ENCODE measurements at places on chromosomes 3 and 15.

DNA sequence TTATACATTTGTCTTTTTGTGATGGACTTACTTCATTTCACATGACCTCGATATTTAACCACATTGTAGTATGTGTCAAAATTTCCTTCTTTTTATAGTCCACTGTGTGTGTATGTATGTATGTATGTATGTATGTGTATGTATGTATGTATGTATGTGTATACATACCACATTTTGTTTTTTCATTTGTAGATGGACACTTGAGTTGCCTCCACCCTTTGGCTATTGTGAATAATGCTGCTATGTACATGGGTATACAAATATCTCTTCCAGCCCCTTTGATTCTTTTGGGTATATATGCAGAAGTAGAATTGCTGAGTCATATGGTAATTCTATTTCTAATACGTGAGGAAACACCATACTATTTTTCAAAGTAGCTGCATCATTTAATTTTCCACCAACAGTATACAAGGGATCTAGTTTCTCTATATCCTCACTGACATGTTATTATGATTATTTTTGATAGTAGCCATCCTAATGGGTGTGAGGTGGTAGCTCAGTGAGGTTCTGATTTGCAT, 228.2 kb downstream of the OPA1 start:
- no peak for DNase-seq

- DNase-seq, result no peak
Observed at GRCh38 chr15:31346367-31347066, 19.9 kb downstream of the KLF13 start.

DNA sequence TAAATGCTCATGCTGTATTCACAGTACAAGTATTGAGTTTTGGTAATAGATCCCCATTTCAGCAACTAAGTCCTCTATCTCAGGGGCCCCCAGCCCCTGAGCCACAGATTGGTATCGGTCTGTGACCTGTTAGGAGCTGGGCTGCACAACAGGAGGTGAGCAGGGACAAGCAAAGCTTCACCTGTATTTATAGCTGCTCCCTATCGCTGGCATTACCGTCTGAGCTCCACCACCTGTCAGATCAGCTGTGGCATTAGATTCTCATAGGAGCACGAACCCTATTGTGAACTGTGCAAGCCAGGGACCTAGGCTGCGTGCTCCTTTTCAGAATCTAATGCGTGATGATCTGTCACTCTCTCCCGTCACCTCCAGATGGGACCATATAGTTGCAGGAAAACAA, 262.8 kb upstream of the UBE2E2 start:
- no peak for DNase-seq

DNA sequence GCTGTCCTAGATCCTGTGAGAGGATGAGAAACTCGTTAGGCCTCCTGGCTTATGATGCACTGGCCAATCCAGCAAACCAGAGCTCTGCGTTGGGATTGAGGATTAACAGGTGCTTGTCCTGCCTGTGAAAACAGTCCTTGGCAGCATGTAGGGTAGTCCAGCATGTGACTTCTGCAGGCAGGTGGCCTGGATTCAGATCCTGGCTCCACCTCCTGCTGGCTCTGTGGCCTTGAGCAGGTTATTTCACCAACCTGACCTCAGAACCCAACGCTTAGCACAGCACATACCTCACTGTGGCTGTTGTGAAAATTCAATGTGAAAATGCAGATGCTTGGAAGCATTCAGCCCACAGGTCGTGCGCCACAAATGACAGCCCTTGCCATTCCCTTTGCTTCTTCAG, 33.6 kb downstream of the PLA2G4D start:
- DNase-seq, result no peak

- DNase-seq, result no peak
Observed at GRCh38 chr3:47227678-47228077, 54.9 kb downstream of the KIF9 start.

DNA sequence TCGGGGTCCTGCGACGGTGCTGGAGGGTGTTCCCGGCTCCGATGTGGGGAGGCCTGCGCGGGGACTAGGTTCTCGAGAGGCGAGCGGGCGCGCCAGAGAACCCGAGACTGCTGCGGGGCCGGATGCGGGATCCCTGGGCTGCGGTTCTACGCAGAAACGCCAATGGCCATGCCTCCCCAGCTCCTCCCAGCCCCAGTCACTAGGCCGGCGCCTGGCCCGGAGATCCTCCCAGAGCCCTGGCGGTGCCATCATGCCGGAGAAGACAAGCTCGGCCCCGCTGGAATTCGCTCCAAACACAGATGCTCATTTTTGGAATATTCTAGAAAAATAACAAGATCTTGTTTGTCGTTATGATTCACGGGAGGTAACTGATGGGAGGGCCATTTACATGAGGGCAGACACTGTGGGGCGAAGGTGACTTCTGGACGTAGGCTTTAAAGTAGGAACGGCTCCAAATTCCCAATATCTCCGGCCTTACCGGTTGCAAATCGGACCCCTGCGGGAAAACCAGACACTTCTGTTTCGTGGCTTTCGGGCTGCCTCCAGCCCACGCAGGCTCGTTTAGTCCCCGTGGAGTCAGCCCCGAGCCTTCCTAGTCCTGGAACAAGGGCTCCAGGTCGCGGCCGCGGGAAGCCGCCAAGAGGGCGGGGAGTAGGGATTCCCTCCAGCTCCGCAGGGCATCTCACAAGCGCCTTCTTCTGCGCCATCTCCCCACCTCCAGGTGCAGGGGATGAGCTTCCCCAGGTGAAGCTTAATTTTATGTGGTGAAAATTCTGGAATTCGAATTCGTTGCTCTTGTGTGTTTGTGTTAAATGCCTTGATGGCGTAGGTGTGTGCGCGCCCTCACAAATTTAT, 74.8 kb upstream of the POLG start:
- DNase-seq, result no peak

DNA sequence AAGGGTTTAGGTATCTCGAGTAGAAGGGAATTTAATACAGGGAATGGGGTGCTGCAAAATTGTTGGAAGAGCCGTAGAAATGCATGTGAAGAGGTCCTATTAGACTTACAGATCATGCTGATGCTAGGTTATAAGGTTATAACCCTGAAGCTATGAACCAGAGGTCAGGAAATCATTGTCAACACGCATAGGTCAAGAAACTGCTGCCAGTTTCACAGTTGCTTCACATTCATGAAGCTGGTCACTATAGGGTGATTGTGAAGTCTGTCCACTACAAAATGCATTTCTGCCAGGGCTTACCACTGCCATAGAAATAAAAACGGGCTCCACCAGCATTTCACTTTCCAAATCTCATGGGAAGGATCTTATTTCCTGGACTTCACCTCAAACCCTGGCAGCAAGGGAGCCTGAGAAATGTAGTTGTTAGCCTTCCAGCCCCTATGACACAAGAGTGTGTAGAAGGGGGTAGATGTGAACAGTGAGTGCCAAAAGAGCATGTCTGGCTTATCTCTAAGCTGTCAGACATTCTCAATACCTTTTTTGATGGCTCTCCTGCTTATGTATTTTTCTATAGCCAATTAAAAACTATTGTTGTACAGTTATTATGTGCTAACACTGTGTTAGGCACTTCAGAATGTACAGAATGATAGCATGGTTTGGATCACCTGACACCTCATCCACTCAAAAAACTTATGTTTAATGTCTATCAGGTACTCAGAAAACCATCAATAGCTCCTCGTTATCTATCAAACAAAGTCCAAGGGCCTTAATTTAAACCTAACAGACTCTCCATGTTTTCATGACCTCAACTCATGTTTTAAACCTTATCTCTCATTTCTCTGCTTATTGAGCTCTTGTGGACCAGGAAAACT, 148.3 kb upstream of the TSC22D2 start:
- DNase-seq, result no peak

GRCh38 chr15:100914876-100915275, 4.3 kb upstream of the LRRK1 start:
- DNase-seq, result peak; percentile 39

DNA sequence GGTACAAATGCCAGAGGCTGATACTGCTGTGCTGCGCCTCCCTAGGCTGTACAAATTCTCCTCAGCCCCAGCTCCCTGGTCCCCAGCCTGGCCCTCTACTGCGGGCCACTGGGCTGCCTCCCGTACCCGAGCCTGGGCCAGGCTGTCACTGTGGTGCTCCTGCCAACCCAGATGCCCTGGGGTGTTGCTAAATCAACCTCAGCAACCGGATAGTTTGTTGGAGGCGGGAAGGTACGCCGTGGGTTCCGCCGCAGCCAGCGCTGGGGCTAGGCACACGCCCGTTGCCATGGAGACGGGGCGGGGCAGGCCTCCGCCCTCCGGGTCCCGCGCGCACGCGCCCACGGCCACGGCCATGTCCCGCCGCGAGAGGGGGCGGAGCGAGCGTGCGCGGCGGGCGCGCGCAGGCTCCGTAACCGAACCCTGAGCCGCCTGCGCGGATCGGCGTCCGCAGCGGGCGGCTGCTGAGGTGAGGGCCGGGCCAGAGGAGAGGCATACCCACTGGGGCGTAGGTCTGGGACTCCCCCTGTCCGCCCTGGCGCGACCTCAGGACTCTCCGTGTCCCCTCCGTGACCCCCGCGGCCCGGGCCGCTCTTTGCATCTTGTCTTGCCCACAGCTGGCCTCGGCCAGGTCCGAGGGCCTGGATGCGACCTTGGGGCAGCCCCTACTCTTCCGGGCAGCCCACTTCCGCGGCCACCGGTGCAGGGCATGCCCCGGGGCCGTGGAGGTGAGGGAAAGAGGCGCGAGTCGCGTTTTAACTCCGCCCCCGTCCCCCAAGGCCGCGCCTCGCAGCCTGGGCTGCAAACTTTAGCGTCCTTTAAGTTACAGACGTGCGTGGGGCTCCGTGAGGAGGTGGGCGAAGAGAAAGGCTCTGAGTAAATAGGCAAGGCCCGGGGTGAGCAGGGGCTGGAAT, at the start of gene TEX264:
Gene TEX264, plus strand, starts transcription at position 430 of the 911 bp plus-strand sequence. CDS start 3,053 bp downstream, outside the sequence.
- peak; percentile 87 for DNase-seq

GRCh38 chr15:98878172-98878571, 129.4 kb downstream of the PGPEP1L start:
- peak; percentile 95 for DNase-seq

DNA sequence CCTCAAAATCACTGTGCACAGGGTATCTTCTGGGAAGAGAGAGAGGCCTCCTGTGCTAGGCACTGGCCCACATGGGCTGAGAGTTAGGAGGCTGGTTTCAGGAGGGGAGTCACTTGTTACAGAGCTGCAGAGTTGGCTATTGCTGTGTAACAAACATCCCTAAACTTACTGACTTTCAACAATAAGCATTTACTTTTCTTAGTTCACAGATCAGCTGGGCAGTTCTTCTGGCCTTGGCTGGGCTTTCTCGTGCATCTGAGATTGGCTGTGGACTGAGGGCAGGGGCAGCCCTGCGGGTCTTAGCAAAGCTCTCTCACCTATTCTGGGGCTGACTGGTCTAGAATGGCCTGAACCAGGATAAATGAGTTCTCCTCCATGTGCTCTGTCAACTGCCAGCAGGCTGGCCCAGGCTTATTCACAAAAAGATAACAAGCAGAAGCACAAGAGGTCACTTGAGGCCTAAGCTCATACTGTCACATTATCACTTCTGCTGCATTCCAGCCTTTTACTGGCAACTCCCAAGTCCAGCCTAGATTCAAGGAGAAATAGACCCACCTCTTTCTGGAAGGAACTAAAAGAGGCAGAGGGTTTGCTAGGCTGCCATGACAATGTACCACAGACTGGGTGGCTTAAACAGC, 17.2 kb upstream of the RBSN start:
- no peak for DNase-seq

DNA sequence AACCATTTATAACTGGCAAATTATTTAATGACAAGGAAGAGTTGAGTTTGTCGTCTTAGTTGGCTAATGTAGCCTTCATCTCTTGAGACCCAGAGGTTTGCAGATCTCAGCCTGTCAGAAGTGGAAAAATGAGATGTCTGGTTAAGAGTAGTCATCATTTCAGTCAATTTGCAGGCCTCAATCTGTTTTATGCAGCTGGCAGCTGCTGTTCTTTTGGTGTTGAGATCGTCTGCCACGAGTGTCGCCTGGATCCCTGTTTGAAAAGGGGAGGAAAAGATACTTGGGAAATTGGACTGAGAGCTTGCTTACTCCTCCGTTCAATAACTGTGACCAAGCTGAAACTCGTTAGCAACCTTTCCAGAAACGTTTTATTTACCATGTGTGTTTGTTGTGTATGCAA, 2.3 kb downstream of the PHLDB2 start:
- DNase-seq, result peak; percentile 62

GRCh38 chr3:113649174-113649845, 47.1 kb downstream of the USF3 start:
- no peak for DNase-seq

DNA sequence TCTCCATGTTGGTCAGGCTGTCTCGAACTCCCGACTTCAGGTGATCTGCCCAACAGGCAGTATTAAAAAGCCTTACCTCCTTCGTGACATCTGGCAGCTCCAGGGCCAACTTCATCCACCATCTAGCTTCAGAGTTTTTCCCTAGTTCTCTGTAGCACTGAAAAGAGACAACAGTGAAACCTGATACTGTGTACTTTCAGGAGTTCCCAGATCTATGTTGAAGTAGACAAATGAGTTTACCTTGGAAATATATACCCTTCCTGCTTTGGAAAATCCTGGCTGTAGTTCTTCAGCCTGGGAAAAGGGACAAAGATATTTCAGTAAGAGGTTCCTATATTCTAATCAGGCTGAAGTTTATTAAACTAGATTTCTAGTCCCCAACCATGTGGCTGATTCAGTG, 18.0 kb downstream of the RMDN3 start:
- DNase-seq, result no peak

DNA sequence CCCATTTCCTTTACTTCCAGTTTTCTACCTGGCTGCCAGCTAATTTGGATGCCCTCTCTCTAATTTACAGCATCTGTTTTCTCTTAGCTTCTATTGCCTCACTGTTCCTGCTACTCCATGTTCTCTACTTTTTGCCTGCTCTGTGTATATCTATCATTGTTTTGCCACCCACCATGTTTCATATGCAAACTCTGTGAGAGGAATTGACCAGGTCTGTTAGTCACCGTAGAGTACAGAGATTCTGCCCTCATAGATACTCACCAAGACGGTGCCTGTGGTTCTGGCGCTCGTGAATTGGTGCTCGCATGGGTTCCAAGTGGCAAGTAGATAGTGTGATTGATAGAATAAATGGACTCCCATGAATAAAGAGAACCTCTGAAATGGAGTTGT, 288.8 kb downstream of the CNTN6 start:
- no peak for DNase-seq

- no peak for DNase-seq
Observed at GRCh38 chr3:53709256-53709655, 137.0 kb downstream of the CHDH start.

DNA sequence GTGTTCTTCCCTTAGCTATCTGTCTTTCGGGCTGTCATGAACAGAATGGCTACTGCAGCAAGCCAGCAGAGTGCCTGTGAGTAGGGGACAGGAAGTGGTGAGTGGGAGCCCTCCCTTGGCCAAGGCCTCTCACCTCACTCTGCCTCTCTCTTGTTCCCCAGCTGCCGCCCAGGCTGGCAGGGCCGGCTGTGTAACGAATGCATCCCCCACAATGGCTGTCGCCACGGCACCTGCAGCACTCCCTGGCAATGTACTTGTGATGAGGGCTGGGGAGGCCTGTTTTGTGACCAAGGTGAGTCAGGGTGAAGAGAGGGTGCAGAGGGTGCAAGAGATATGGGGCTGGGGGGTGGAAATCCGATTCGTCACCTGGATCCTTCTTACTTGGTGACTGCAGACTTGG, 3.0 kb downstream of the DLL4 start:
- no peak for DNase-seq
